ENCODE measurements at places on chromosomes 5 and 9. TPM values are rescaled to one million over a fixed set of nuclear protein-coding genes. Genes with fewer than 3 reads are reported as not detected.

- DNase-seq, result no peak
- H3K36me3 ChIP-seq, result no peaks in the 10 kb centered on the region
- peaks cover 6% of the 10 kb centered on the region for H3K4me1 ChIP-seq
- H3K27me3 ChIP-seq, result no peaks in the 10 kb centered on the region
These were observed 198.1 kb downstream of the LURAP1L start for GRCh38 chr9:12972608-12973589.

DNA sequence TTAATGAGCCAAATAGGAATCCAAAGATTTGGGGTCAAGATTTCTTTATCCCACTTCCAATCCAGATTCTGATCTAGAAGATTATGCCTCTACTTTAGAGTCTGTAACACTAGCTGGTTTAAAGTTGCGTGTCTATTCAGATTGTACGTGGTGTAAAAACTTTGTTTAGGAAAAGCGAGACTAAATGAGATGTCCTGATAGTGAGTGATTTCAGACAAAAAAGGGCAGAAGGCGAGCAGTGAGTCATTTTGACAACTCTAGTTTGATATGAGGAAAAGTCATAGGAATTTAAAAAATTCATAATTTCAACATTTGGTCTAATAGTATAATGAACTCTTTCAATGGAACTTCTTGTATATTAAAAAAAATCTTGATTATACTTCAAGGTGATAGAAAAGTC lies 119.6 kb upstream of the KLF9 start:
- no peaks in the 10 kb centered on the region for H3K4me1 ChIP-seq
- H3K27ac ChIP-seq, result no peak overlapping the region
- no peaks in the 10 kb centered on the region for H3K36me3 ChIP-seq
- no peak for DNase-seq

ADGRD2 gene
- not detected for total RNA-seq

GRCh38 chr9:37446401-37446800 lies 18.8 kb downstream of the ZBTB5 start:
- DNase-seq, result no peak
- H3K4me1 ChIP-seq, result no peaks in the 10 kb centered on the region
- no peaks in the 10 kb centered on the region for H3K27me3 ChIP-seq
- H3K27ac ChIP-seq, result no peak overlapping the region
- H3K36me3 ChIP-seq, result peaks cover 35% of the 10 kb centered on the region

GRCh38 chr9:121688681-121689080 lies 37.2 kb downstream of the DAB2IP start:
- no peaks in the 10 kb centered on the region for H3K36me3 ChIP-seq
- no peaks in the 10 kb centered on the region for H3K27me3 ChIP-seq
- peaks cover 49% of the 10 kb centered on the region for H3K4me1 ChIP-seq
- no peak overlapping the region for H3K4me3 ChIP-seq

- DNase-seq, result no peak
- no peaks in the 10 kb centered on the region for H3K36me3 ChIP-seq
- no peaks in the 10 kb centered on the region for H3K4me1 ChIP-seq
- H3K27me3 ChIP-seq, result no peaks in the 10 kb centered on the region
- H3K27ac ChIP-seq, result no peak overlapping the region
These were observed 1021.9 kb downstream of the CDH12 start for GRCh38 chr5:21831145-21831787.

ACOT12 gene
- not detected for total RNA-seq

GRCh38 chr5:4215143-4215542 lies 619.5 kb downstream of the IRX1 start:
- H3K4me3 ChIP-seq, result no peak overlapping the region
- no peaks in the 10 kb centered on the region for H3K36me3 ChIP-seq
- H3K4me1 ChIP-seq, result no peaks in the 10 kb centered on the region
- no peaks in the 10 kb centered on the region for H3K27me3 ChIP-seq
- DNase-seq, result no peak

DNA sequence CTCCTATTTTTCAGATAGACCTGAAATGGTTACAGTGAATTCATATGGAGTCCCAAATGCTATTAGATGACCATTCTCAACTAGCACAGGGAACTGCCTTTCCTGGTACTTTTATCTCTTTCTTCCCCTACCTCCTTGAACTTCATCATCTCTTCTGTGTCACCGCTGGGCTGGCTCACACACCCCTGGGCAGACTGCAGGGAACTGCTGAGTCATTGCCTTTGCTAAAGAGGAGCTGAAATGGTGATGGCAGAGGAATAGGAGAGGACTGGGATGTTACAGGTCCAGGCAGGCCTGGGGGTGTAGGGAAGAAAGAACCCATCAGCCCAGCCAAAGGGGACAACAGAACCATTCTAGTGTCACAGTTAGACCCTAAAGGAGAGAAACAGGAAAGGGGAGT lies 322.3 kb downstream of the ASTN2 start:
- no peaks in the 10 kb centered on the region for H3K27me3 ChIP-seq
- H3K36me3 ChIP-seq, result no peaks in the 10 kb centered on the region
- H3K27ac ChIP-seq, result no peak overlapping the region

- no peaks in the 10 kb centered on the region for H3K36me3 ChIP-seq
- H3K4me1 ChIP-seq, result no peaks in the 10 kb centered on the region
- H3K27me3 ChIP-seq, result no peaks in the 10 kb centered on the region
- no peak overlapping the region for H3K27ac ChIP-seq
These were observed 564.8 kb upstream of the WWC1 start for GRCh38 chr5:167726642-167727041.

- H3K4me3 ChIP-seq, result no peak overlapping the region
- DNase-seq, result no peak
- H3K27ac ChIP-seq, result no peak overlapping the region
- H3K27me3 ChIP-seq, result no peaks in the 10 kb centered on the region
- no peaks in the 10 kb centered on the region for H3K36me3 ChIP-seq
These were observed 130.3 kb downstream of the PAX5 start for GRCh38 chr9:36903541-36904435.

GRCh38 chr9:699396-699795 lies 142.1 kb upstream of the DMRT1 start:
- no peak overlapping the region for H3K27ac ChIP-seq
- H3K36me3 ChIP-seq, result no peaks in the 10 kb centered on the region
- H3K4me3 ChIP-seq, result no peak overlapping the region
- peaks cover 29% of the 10 kb centered on the region for H3K4me1 ChIP-seq
- H3K27me3 ChIP-seq, result no peaks in the 10 kb centered on the region

DNA sequence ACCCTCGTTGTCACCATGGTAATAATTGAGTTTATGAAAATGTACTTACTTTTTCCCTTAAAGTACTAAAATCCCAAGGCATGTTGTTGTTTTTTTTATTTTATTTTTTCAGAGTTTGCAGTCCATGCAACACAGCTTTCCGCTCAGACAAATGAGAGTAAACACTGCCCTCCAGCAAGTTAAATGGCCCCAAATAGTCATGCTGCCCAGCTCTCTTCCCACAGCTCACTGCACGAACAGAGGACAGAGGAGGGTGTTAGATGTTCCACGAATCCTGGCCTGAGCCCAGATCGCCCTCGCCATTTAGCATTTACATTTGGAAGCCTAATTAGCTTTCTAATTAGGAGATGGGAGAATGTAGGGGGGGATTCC lies 1.9 kb downstream of the NIM1K start:
- H3K36me3 ChIP-seq, result no peaks in the 10 kb centered on the region
- no peak overlapping the region for H3K27ac ChIP-seq
- no peaks in the 10 kb centered on the region for H3K27me3 ChIP-seq
- peak overlapping the region; percentile 58 for H3K4me3 ChIP-seq
- DNase-seq, result no peak
- peaks cover 4% of the 10 kb centered on the region for H3K4me1 ChIP-seq

- no peak for DNase-seq
- H3K27ac ChIP-seq, result no peak overlapping the region
- no peak overlapping the region for H3K4me3 ChIP-seq
- H3K4me1 ChIP-seq, result peaks cover 2% of the 10 kb centered on the region
- no peaks in the 10 kb centered on the region for H3K36me3 ChIP-seq
- no peaks in the 10 kb centered on the region for H3K27me3 ChIP-seq
These were observed 117.7 kb upstream of the GNA14 start for GRCh38 chr9:77765781-77766259.

GRCh38 chr9:91282292-91282691 lies 79.4 kb downstream of the AUH start:
- H3K27me3 ChIP-seq, result no peaks in the 10 kb centered on the region
- DNase-seq, result no peak
- no peak overlapping the region for H3K4me3 ChIP-seq
- peaks cover 9% of the 10 kb centered on the region for H3K4me1 ChIP-seq

TMEM171 gene
- not detected for total RNA-seq

- H3K4me3 ChIP-seq, result no peak overlapping the region
- no peak overlapping the region for H3K27ac ChIP-seq
- no peaks in the 10 kb centered on the region for H3K4me1 ChIP-seq
These were observed 43.1 kb upstream of the NAA35 start for GRCh38 chr9:85897848-85898247.

DNA sequence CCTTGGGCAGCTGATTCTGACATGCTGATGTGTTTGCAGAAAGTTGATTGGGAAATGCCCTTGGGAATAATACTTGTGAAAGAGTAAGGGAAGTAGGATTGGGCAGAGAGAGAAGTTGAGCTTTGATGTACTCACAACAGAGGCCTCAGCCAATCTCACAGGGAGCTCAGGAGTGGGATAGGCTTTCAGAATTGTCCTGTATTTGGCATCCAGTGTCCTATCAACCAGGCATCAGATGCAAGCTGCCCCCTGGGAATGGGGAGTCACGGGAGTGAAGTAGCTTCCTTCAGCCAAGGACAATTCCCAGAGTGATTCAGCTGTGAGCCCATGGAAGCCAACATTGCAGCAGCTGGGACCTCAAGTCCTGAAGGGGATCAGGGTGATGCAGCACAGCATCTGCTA lies 39.6 kb downstream of the DMAC1 start:
- H3K36me3 ChIP-seq, result no peaks in the 10 kb centered on the region
- no peak overlapping the region for H3K27ac ChIP-seq
- H3K27me3 ChIP-seq, result no peaks in the 10 kb centered on the region
- no peak overlapping the region for H3K4me3 ChIP-seq
- peak; percentile 45 for DNase-seq

DNA sequence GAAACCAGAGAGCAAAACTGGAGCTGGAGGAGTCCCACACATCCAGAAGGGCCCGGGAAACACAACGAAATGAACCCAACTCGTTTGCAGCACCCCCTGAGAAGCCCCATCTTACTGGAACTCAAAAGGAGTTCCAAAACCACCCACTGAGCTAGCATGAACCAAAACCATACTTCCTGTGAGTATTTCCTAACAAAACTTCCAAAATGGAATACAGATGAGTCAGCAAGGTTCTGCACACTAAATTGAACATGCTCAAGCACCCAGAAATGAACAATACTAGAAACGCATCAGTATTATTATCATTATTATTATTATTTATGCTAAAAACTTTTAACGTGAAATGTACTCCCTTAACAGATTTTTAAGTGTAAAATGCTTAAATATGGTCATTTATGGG lies 8.0 kb upstream of the SPOCK1 start:
- no peaks in the 10 kb centered on the region for H3K4me1 ChIP-seq
- DNase-seq, result no peak
- no peak overlapping the region for H3K4me3 ChIP-seq
- no peak overlapping the region for H3K27ac ChIP-seq
- H3K36me3 ChIP-seq, result no peaks in the 10 kb centered on the region
- H3K27me3 ChIP-seq, result peaks cover 4% of the 10 kb centered on the region

Data from heart left ventricle (tissue), 16 donors.